ENCODE measurements at places on chromosomes 12 and 14.

GRCh38 chr12:6828781-6829535 lies 751 bp downstream of the P3H3 start:
- peaks cover 23% of the 10 kb centered on the region for H3K4me1 ChIP-seq
- DNase-seq = peak; percentile 67
- H3K4me3 ChIP-seq = peak overlapping the region; percentile 73
- H3K27me3 ChIP-seq = peaks cover 66% of the 10 kb centered on the region
- no peaks in the 10 kb centered on the region for H3K36me3 ChIP-seq
- H3K27ac ChIP-seq = no peak overlapping the region

DNA sequence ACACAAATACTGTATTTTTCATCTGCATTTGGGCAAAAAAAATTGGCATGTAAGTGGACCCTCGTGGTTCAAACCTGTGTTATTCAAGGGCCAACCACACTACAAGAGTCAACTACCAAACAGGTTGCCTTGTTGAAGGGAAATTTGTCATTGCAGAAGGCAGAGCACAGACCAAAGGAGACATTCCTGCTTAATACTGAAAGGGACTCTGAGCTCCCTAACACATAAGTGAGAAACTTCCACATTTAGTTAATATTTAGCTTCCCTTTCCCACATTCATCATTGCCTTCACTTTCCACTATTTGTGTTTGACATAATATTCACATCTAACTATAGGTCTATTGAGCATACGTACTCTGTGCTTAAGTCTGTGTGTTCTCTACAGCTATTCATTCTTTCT lies 266.9 kb downstream of the KCNH5 start:
- no peaks in the 10 kb centered on the region for H3K27me3 ChIP-seq
- DNase-seq = no peak
- H3K36me3 ChIP-seq = no peaks in the 10 kb centered on the region
- no peak overlapping the region for H3K27ac ChIP-seq

DNA sequence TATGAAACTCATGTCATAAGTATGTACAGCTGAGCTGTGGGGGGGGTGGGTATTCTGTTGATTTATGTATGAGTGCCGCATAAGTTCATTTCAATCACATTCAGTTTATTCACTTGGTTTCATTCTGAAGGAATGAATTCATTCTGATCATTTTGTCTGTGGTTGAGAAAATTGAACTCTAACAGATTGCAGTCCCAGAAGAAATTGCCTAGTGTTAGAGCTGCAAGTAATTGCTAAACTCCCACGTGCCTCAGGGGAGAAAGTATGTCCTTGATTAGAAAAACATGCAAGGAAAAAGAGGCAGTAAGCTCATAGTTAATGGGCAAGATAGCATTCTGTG lies 442.4 kb upstream of the MGAT4C start:
- H3K4me3 ChIP-seq = no peak overlapping the region
- no peaks in the 10 kb centered on the region for H3K4me1 ChIP-seq
- DNase-seq = no peak
- no peaks in the 10 kb centered on the region for H3K27me3 ChIP-seq
- H3K27ac ChIP-seq = no peak overlapping the region

DNA sequence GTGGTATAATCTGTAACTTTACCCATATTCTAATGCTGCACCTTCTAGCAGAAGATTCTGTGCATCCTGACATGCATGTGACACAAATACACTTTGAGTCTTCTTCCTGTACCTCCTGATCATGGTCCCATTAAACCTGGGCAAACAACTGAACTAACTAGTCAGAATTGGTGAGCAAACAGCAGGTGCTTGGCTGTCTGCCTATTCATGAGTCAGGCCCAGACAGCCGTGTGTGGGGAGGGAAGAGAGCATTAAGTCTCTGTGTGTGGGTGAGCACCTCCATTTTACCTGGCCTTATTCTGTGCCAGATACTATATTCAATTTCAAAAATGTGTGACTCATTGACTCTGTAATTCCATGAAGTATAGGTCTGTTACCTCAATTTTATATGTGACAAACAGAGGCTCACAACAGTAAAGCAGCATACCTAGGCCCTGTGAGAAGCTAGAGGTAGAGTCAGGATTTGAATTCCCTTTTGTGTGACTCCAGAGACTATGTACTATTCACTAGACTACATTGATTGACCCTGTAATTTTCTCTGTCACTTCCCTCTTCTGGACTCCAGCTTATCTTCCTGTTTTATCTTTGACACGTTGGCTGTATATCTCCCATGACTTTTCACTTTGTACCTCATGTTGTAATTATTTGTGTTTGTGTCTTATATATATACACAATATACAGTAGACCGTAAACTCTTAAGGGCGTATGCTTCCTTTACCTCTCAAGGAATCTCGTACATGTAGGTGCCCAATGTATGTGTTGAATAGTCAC lies 32.2 kb downstream of the SUSD6 start:
- peak overlapping the region; percentile 74 for H3K27ac ChIP-seq
- H3K36me3 ChIP-seq = no peaks in the 10 kb centered on the region
- no peak overlapping the region for H3K4me3 ChIP-seq
- H3K27me3 ChIP-seq = no peaks in the 10 kb centered on the region
- peaks cover 62% of the 10 kb centered on the region for H3K4me1 ChIP-seq

- no peak overlapping the region for H3K4me3 ChIP-seq
- no peak overlapping the region for H3K27ac ChIP-seq
- H3K36me3 ChIP-seq = no peaks in the 10 kb centered on the region
- DNase-seq = no peak
Observed at GRCh38 chr12:90910958-90911357, 44.0 kb downstream of the CCER1 start.

DNA sequence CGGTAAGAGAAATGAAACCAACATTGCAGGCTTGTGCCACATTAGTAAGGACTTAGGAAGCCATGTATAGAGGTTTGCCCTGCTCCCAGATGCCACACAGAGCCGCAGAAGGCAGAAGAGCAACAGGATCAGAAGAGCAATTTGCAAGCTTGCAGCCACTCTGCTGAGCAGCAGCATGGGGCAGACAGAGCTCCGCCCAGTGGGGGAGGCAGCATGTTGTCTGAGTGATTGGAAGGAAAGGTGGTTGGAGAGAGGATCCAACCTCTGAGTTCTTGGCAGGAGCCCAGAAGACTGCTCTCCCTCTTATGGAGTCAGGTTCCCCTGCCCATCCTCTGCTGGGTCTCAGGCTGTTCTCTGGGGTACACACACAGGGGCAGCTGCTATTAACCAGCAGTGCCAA lies 2.3 kb upstream of the KRT6A start:
- no peak overlapping the region for H3K27ac ChIP-seq
- no peaks in the 10 kb centered on the region for H3K27me3 ChIP-seq
- no peak overlapping the region for H3K4me3 ChIP-seq

DNA sequence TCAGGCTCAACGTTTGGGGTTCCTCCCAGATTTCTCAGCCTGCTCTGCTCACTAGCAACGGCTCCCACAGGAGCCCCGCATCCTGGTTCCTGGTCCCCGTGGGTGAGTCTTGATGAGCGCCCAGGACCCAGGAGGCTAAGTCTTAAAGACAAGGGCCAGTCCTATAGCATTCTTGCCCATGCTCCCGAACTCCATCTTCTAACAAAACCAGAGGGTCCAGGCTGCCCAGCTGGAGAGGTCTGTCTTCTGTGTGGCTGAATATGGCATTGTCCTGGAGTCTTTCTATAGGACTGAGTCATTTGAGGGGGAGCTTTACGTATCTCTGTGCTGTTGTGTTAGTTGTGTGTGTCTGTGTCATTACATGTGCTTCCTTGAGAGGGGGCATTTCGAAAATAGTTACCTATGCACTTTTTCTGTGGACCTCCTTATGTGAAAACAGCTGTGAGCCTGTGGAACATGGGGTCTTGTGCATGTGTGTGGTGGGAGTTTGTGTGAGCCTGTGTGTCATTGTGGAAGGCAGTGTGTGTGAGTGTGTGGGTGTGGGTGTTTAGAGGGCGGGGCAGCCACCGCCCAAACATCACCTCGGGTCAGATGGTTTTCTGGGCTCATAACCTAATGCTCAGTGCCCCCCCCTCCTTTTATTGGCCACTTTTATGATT lies 9.1 kb upstream of the TBX5 start:
- DNase-seq = no peak
- H3K27ac ChIP-seq = no peak overlapping the region
- H3K4me1 ChIP-seq = no peaks in the 10 kb centered on the region
- peaks cover 62% of the 10 kb centered on the region for H3K27me3 ChIP-seq

GRCh38 chr14:97264516-97265230 lies 467.5 kb downstream of the VRK1 start:
- no peaks in the 10 kb centered on the region for H3K27me3 ChIP-seq
- H3K4me3 ChIP-seq = no peak overlapping the region
- H3K27ac ChIP-seq = no peak overlapping the region
- no peaks in the 10 kb centered on the region for H3K4me1 ChIP-seq

GRCh38 chr12:76457010-76457409 lies 102.6 kb downstream of the OSBPL8 start:
- peaks cover 4% of the 10 kb centered on the region for H3K4me1 ChIP-seq
- H3K27ac ChIP-seq = no peak overlapping the region
- no peaks in the 10 kb centered on the region for H3K27me3 ChIP-seq
- no peak for DNase-seq
- no peaks in the 10 kb centered on the region for H3K36me3 ChIP-seq
- H3K4me3 ChIP-seq = no peak overlapping the region

DNA sequence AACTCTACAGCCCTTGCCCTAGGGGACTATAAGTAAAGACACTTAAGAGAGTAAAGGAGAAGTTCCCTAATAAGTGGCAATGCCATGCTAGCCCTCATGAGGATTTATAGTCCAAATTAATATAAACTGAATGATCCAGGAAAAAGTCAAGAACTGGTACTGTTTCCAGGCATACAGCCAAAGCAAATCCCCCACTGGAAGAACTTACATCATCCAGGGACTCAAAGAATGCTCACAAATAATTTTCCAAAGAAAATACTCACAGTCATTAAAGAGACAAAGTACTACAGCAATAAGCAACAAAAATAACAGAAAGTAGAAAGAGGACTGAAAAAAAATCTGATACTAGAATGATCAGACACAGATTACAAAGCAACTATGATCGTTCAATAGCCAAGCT lies 79.7 kb upstream of the RAP1B start:
- no peak overlapping the region for H3K4me3 ChIP-seq
- no peak overlapping the region for H3K27ac ChIP-seq
- DNase-seq = no peak
- H3K4me1 ChIP-seq = no peaks in the 10 kb centered on the region
- no peaks in the 10 kb centered on the region for H3K27me3 ChIP-seq
- H3K36me3 ChIP-seq = no peaks in the 10 kb centered on the region

DNA sequence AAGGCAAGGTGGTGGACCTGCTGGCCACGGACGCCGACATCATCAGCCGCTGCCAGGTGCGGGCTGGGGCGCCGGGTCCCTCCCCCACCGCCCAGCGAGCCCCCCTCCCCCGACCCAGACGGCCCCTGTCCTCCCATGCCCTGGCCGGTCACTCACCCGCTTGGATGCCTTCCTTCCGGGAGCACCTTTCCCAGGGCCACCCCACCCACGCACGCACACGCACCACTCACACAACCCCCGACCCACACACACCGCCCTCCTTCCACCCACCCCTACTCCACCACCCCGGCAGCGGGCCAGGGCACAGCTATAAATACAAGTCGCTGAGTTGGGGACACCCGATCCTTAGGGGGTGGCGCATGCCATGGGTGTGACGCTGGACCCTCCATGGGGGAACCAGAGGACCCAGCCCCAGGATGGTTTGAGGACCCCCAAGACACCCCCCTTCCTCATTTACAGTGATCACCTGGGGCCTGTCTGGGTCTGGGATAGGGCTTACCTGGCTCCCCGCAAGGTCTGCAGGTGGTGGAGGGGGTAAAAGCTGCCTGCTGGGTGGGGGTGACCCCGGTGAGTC lies 465 bp downstream of the ADSS1 start:
- H3K27me3 ChIP-seq = no peaks in the 10 kb centered on the region
- H3K36me3 ChIP-seq = no peaks in the 10 kb centered on the region
- H3K4me1 ChIP-seq = peaks cover 10% of the 10 kb centered on the region
- H3K4me3 ChIP-seq = no peak overlapping the region

DNA sequence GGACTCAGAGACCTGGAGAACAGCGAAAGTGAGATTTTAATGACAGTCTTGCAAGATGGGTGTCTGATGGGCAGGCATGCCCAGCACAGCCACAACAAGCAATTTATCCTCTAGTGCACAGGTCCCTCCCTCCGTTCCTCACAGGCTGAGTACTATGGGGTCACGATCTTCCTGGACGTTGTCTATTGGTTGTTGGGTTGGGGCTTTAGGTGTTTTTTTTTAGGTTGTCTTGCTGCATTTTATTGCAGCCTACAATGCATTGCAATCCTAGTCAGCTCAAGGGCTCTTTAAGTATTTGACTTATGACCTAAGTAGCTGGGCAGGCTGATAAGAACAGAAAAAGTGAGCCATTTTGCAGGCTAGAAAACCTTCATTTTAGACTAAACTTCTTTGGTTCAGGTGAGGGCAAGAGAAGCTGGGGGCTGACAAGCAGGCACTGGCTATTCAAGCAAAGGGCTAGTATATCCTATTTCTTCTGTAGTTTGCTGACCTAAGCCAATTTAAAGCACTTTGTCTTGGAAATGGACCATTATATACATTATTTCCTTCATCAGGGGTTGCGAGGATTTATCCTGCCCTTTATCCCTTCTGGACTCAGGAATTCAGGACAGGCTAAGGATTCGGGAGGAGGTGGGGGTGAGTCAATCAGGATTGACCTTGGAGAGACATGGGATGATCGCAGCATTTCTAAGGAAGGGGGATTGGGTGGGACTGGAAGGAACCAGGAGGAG lies 6.0 kb downstream of the KRT7 start:
- no peak overlapping the region for H3K4me3 ChIP-seq
- no peaks in the 10 kb centered on the region for H3K4me1 ChIP-seq
- peaks cover 6% of the 10 kb centered on the region for H3K27me3 ChIP-seq
- no peak for DNase-seq
- no peak overlapping the region for H3K27ac ChIP-seq

DNA sequence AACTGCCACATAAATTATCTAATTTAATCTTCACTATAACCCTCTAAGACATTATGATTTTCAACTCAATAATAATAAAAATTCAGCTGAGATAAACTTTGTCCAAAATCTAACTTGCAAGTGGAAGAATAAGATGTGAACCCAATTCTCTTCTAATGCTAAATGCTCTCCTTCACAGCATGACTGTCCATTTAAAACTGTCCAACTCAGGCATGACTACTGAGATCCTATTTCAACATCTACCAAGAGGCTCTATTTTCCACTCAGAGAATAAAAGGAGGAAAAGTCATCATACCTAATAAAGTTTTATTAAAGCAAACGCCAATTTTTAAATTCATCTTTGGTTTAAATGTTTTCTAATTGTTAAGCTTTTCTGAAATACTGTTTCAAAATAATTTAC lies 183.6 kb downstream of the MED13L start:
- no peak overlapping the region for H3K27ac ChIP-seq
- H3K27me3 ChIP-seq = no peaks in the 10 kb centered on the region
- no peak for DNase-seq
- H3K4me3 ChIP-seq = no peak overlapping the region
- peaks cover 11% of the 10 kb centered on the region for H3K36me3 ChIP-seq

Measured in B cell (primary cell).